Stimulated activated CD4-positive, alpha-beta T cell treated with anti-CD3 and anti-CD28 coated beads, TNF-alpha, amount 100 ng/mL, for 24 hours (primary cell): ENCODE measurements at places on chromosomes 11 and 22.

DNA sequence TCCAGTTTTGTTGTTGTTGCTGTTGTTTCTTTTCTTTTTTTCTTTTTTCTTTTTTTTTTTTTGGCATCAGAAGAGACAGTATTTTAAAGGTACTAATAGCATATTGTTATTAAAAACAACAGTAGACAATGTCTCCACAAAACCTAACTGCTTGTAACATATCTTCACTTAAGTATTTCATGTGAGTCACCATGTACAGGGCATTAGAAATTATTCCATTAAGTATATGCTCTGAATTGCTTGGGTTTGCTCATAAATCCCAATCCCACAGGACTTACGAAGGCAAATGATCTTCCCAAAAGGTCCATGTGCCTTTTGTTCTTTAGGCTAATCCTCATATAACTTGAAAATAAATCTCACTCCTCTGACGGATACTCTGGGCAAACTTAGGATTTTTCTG, 35.9 kb downstream of the MAP6 start:
- DNase-seq = no peak

- no peak for DNase-seq
Observed at GRCh38 chr11:17452668-17453067, 24.0 kb downstream of the ABCC8 start.

DNA sequence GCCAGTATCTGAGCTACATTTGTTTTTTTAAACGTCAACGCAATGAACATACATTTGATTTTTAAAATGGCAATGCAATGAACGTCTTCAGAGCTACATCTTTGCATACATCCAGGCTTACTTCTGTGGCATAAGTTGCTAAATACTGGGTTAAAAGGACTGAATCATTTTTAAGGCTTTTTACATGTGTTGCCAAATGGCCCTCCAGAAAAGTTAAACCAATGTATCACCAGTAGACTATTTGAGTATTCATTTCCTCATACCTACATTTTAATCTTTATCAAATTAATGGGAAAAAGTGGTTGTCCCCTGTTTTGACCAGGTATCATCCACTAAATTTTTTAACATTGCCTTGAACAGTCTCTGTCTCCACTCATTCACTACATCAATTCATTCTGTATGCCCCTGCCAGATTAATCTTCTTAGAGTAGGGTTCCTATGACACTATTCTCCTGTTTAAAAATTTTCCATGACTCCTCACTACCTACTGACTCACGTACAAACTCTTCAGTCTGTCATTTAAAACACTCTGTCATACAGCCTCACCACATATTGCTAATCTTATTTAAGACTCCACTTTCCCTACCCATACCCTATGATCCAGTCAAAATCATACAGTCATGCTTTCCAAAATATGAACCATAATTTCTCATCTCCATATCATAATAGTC, 12.4 kb upstream of the PRRG4 start:
- DNase-seq = no peak

DNA sequence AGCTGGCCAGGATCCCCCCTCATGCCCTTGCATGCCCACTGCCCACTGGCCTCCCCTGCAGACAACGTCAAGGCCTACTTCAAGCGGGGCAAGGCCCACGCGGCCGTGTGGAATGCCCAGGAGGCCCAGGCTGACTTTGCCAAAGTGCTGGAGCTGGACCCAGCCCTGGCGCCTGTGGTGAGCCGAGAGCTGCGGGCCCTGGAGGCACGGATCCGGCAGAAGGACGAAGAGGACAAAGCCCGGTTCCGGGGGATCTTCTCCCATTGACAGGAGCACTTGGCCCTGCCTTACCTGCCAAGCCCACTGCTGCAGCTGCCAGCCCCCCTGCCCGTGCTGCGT, 7.9 kb downstream of the AIP start:
- DNase-seq = no peak

GRCh38 chr22:42284643-42285181, 14.3 kb upstream of the TCF20 start:
- DNase-seq = no peak

DNA sequence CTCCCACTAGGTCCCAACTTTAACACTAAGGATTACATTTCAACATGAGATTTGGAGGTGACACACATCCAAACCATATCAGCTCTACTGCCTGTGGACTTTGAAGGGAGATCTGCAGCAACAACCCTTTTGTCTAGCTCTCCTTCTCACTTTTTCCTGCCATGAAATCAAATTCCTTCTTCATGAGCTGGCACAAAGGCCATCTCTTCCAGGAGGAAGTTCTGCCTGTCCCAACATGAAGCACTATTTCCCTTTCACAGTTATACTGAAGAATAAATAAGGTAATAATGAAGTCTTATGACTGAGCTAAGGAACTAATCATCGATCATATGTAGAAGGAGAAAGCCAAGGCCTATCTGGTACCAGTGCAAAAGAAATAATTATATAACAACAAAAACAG, 253.5 kb upstream of the TENM4 start:
- no peak for DNase-seq

- no peak for DNase-seq
Observed at GRCh38 chr22:17783312-17783711, 9.0 kb upstream of the BID start.

- no peak for DNase-seq
Observed at GRCh38 chr11:57638005-57638781, 11.5 kb downstream of the YPEL4 start.

DNA sequence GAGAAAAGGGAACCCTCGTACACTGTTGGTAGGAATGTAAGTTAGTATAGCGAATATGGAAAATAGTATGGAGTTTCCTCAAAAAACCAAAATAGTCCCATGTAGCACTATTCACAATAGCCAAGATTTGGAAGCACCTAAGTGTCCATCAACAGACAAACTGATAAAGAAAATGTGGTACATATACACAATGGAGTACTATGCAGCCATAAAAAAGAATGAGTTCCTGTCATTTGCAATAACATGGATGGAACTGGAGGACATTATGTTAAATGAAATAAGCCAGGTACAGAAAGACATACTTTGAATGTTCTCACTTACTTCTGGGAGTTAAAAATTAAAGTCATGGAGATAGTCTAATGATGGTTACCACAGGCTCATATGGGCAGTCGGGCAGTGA, 64.0 kb upstream of the RAB1B start:
- no peak for DNase-seq

DNA sequence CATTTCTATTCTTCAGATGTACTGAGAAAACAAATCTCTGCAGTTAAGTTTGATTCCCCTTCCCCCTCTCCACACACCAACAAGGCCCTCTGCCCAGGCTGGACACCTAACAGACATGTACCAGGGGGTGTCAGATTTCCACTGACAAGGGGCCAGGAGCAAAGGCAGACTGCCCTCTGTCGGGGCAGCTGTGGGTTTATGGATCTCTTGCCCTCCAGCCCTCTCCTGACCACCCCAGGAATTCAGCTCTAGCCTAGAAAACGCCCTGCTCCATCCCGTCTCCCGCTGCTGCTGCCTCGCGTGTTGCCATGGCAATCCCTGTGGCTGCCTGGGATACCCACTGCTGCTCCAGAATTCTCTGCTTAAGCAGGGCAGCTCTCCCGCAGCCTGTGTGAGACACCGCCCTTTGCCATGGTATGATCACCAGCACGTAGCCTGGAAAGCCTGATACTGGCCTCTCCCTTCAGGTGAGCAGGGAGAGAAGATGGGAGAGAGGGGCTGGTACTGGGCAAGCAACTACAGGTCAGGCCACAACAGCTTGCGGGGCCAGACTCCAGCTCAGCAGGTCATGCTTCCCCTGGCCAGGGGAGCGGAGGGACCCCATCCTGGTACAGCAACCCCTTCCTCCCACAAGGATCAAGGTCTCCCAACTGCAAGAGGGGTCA, 41.6 kb downstream of the BUD13 start:
- DNase-seq = no peak

GRCh38 chr22:17637490-17638181, 921 bp upstream of the BCL2L13 start:
- DNase-seq = no peak

- DNase-seq = no peak
Observed at GRCh38 chr22:38775656-38776055, 18.3 kb downstream of the DNAL4 start.

GRCh38 chr11:87081358-87081757, 43.6 kb downstream of the TMEM135 start:
- no peak for DNase-seq

- DNase-seq = no peak
Observed at GRCh38 chr11:60919320-60919719, 4.9 kb upstream of the TMEM132A start.

DNA sequence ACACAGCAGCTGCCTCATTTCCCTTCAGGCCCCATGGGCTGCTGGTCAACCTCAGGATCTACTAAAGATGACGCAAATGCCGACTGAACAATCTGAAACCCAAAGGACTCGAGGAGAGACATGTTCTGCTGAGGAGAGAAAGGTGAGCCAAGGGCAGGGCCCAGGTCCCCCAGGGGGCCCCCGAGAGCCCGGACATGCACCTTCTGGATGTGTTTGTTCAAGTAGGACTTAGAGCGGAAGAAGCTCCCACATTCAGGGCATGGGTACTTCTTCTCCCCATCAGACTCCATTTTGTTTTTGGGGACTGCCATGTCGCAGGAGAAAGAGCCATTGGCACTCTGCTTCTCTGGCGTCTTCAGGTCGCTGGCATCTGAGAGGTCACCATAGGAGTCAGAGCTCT, 19.3 kb downstream of the PATZ1 start:
- no peak for DNase-seq

DNA sequence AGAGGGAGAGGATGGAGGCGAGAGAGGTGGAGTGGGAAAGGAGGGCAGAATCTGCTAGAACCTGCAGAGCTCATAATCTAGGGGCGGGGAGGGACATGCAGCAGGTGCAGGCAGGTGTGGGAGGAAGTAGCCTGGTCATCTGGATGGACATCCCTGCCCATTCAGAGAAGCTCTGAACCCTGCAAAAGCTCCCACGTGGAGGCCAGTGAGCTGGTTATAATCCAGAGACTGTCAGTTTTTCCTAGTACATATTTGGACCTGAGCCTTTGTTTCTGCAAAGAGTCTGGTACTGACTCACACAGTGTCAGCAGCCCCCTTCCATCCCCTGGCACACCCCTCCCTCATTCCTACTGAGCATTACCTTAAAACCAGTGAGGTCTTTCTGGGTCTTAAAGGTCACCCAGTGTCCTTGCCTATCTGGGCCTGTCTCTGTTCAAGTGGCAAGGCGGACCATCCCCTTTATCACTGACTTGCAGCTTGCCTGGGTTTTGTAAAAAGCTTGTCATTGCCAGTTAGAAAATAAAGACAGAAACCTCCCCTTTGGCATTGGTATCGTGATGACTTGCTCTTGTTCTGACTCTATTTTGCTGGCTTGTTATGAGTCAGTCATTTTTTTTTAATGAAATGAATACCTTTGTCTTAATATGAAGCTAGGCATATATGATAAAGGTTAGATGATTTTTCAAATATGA, 26.1 kb downstream of the PTPRJ start:
- DNase-seq = peak; percentile 45

DNA sequence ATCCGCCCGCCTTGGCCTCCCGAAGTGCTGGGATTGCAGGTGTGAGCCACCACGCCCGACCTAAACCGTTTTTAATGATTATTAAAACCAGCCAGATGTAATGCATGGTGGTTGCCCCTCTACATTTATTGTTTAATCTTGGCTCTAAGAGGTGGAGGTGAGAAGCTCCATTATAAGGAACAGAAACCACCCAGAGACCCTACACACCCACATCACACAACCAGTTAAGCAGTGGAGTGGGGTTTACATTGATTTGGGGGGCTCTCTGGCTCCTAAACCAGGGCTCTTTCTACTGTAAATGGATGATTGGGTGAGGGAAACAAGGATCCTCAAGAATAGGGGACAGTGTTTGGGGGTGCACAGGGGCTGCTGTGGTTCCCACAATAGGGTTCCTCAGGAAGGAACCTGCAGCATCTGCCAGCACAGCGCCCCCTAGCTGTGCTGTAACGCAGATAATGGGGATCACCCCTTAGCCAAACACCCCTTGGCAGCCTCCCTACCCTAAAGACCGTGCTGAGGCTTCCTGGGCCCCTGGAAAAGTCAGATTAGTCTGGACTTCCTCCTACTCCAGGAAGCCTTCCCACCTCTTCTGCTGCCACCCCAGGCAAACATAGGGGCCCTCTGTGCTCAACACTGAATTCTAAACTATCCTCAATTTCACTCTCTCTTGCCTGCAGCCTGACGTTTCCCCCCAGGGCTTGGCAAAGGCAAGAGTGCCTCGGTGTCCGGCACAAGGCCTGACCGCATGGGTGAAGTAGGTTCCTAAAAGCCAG, 2.4 kb downstream of the MPST start:
- DNase-seq = peak; percentile 53

DNA sequence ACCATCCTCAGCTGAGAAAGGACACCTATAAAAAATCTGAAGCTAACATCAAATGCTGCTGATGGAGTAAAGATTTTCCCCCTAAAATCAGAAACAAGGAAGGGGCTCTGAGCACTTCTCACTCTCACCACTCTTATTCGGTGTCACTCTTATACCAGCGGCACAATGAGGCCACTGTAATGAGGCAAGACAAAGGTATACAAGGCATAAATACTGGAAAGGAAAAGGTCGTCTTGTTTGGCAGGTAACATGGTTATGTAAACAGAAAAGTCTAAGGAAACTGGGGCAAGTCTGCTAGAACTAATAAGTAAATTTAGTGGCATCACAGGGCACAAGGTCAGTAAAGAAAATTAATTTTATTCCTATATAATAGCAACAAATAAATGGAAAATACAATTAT, 8.1 kb upstream of the MOB2 start:
- no peak for DNase-seq

- DNase-seq = no peak
Observed at GRCh38 chr22:27106985-27107384, 449.6 kb downstream of the MIAT start.

GRCh38 chr11:129320494-129320893, 55.2 kb upstream of the BARX2 start:
- no peak for DNase-seq

GRCh38 chr11:60809249-60809648, 24.1 kb downstream of the MS4A10 start:
- DNase-seq = no peak

GRCh38 chr11:48040830-48041444, 60.6 kb downstream of the PTPRJ start:
- no peak for DNase-seq

GRCh38 chr11:117985953-117986887, at the start of gene IL10RA:
IL10RA (plus strand) TSS chr11:117986394; CDS start chr11:117986468, 74 bp downstream.
- peak; percentile 58 for DNase-seq

- DNase-seq = no peak
Observed at GRCh38 chr22:35729309-35729698, 11.6 kb downstream of the APOL5 start.

DNA sequence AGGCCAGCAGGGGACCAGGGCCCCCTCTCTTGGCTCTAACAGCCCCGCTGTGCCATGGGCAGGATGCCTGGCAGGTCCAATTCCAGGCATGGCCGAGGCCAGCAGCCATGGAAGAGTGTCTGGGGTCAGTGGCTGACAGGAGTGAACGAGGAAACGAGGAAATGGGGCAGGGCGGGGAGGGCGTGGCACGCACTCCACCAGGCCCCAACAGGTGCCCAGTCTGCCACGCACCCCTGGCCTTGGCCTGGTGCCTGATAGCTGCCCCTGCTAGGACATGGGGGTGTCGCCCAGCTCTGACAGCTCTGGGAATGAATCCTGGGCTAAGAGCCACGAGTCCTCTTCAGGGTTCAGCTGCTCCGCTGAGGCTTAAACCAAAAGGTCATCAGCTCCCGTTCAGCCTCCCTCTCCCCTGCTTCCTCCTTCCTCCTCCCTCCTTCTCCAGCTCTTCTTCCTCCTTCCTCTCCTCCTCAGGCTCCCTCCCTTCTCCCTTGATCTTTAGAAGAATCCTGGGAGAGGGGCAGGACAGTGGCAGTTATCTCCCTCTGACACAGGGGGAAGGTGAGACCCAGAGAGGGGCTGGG, 11.5 kb upstream of the TBC1D22A start:
- no peak for DNase-seq

- DNase-seq = no peak
Observed at GRCh38 chr11:58844361-58845005, at the start of gene GLYATL2. GLYATL2 (minus strand) TSS chr11:58844704; CDS start chr11:58839612, 5,092 bp downstream.
